ENCODE measurements at places on chromosomes 4 and X. TPM values are rescaled to one million over a fixed set of nuclear protein-coding genes. Genes with fewer than 3 reads are reported as not detected.

Gene AFF2
- total RNA-seq: 2.2 TPM

Gene DHRSX
- total RNA-seq: 8.2 TPM

Gene UNC5C
- total RNA-seq: 1.2 TPM

- no peaks in the 10 kb centered on the region for H3K36me3 ChIP-seq
- H3K27me3 ChIP-seq: no peaks in the 10 kb centered on the region
- no peaks in the 10 kb centered on the region for H3K4me1 ChIP-seq
- no peak for DNase-seq
- H3K4me3 ChIP-seq: no peak overlapping the region
Observed at GRCh38 chrX:99914635-99915034, 495.4 kb downstream of the PCDH19 start.

GRCh38 chr4:98474408-98474844 is 184.0 kb downstream of the TSPAN5 start:
- no peak for DNase-seq
- H3K27me3 ChIP-seq: no peaks in the 10 kb centered on the region
- H3K27ac ChIP-seq: no peak overlapping the region
- H3K4me3 ChIP-seq: no peak overlapping the region
- no peaks in the 10 kb centered on the region for H3K4me1 ChIP-seq

DNA sequence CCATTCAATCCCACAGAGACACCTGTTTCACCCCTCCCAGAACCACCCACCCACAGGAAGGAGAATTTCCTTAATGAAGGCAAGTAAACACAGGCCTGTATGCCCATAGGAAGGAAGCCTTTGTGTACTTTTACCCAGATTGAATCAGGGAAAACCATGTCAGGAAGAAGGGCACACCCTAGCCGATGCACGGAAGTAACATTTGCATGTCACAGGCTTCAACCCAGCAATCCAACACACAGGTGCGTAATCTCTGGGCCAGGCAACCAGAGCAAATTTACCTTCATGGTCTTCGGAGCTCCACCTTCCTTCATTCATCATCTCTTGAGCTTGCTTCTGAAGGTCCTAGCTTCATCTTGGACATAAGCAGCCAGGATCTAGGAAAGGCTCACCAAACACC is 206.3 kb downstream of the SHROOM3 start:
- no peaks in the 10 kb centered on the region for H3K36me3 ChIP-seq
- peak overlapping the region; percentile 60 for H3K27ac ChIP-seq
- H3K4me3 ChIP-seq: no peak overlapping the region
- DNase-seq: no peak
- peaks cover 27% of the 10 kb centered on the region for H3K4me1 ChIP-seq

DNA sequence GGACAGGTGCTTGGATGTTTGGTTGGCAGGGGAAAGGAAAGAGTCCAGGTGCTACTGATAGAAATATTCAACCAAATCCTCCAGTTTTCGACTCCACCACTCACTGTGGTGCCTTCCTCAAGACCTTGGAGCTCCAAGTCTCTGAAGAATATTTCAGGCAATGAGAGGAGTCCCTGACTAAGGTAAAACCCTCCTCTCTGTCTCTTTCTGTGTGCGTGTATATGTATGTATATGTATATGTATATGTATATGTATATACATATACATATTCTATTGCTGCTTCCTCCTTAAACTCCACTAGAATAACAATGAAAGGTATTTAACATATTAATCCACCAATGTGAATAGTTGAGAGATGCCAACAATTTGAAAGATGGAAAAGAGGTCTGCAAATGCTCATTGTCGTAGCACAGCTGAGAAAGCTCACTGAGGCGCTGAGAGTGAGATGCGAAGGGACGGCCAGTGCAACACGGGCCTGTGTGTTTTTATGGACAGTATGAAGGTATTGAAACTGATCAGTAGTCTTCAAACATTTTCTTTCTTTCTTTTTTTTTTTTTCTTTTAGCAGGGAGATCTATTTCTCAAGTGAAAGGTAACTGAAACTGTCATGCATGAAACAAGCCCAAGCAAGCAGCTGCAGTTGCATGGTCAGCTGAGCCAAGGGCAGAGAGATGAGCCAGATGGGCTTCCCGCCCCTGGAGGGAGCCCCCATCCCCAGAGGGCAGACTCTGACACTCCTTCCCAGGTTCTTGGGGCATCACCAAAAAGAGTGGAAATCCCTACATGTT is 41.1 kb upstream of the HS3ST1 start:
- no peaks in the 10 kb centered on the region for H3K27me3 ChIP-seq
- no peaks in the 10 kb centered on the region for H3K4me1 ChIP-seq
- H3K27ac ChIP-seq: no peak overlapping the region
- no peak overlapping the region for H3K4me3 ChIP-seq
- no peaks in the 10 kb centered on the region for H3K36me3 ChIP-seq

DNA sequence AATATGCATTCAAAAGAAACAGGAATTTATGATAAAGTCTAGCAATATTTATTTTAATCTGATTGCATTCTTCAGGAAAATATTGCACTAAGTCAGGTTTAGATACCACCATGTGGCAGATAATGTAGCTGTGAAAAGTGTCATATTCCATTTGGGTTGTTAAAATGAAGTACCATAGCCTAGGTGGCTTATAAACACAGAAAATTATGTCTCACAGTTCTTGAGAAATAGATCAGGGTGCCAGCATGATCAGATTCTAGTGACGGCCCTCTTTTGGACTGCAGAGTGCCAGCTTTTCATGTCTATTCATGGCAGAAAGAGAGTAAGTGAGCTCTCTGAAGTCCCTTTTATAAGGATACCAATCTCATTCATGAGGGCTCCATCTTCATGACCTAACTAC is 5.6 kb upstream of the ADGRL3 start:
- no peaks in the 10 kb centered on the region for H3K27me3 ChIP-seq
- no peaks in the 10 kb centered on the region for H3K4me1 ChIP-seq
- H3K4me3 ChIP-seq: no peak overlapping the region
- no peak overlapping the region for H3K27ac ChIP-seq
- H3K36me3 ChIP-seq: no peaks in the 10 kb centered on the region

DNA sequence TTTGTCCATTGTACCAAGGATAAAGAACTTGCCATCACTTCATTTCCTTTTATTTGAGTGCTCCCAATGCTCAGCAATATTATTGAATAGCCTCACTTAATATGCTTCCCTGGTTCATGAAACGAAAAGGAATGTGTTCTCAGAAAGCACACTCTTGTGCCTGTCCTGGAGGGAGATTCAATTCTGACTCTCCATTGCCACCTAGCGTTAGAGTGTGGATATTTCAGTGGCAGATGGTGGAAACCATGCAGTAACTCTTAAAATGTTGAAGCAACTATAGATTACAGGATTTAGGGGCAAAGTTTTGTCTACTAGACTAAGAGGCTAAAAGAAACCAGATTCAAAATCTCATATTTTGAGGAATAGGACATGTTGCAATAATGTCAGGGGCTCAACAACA is 36.0 kb downstream of the GAB3 start:
- H3K36me3 ChIP-seq: no peaks in the 10 kb centered on the region
- no peak for DNase-seq
- H3K27ac ChIP-seq: no peak overlapping the region
- no peaks in the 10 kb centered on the region for H3K4me1 ChIP-seq

DNA sequence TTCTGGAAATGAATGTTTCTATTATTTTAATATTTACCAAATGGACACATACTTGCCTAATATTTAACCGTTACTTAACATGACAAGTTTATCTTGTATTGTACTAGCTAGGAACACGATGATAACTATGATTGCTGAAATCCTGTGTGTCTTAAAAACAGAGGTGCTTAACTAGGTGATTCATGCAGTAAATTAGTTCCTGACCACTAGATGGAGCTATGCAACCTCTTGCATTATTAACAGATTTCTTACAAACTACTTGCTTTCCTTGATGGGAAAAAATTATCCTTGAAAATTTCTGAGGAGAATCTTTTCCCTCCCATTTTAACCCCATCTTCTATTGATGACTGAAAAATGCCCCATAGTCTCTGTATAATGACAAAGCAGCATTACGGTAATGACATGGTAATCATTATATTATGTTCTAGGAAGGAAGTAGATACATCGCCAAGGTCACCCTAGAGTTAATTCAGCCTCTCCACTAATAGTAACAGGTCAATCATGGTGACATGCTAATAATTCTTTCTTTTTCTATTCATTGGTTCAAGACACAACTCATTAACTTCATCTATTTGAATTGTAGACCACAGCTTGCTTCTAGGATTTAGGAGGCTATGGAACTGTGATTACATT is 844.2 kb downstream of the RAPGEF2 start:
- H3K27ac ChIP-seq: no peak overlapping the region
- H3K27me3 ChIP-seq: no peaks in the 10 kb centered on the region
- no peak for DNase-seq
- H3K4me1 ChIP-seq: no peaks in the 10 kb centered on the region

GRCh38 chr4:113411496-113411938 is 350.0 kb downstream of the CAMK2D start:
- DNase-seq: no peak
- no peak overlapping the region for H3K27ac ChIP-seq
- no peaks in the 10 kb centered on the region for H3K27me3 ChIP-seq
- no peaks in the 10 kb centered on the region for H3K36me3 ChIP-seq
- H3K4me1 ChIP-seq: peaks cover 4% of the 10 kb centered on the region
- no peak overlapping the region for H3K4me3 ChIP-seq

GRCh38 chr4:53905941-53906377 is 158.4 kb downstream of the CHIC2 start:
- no peak overlapping the region for H3K27ac ChIP-seq
- peaks cover 2% of the 10 kb centered on the region for H3K27me3 ChIP-seq
- H3K4me3 ChIP-seq: peak overlapping the region; percentile 39
- peaks cover 33% of the 10 kb centered on the region for H3K4me1 ChIP-seq

DNA sequence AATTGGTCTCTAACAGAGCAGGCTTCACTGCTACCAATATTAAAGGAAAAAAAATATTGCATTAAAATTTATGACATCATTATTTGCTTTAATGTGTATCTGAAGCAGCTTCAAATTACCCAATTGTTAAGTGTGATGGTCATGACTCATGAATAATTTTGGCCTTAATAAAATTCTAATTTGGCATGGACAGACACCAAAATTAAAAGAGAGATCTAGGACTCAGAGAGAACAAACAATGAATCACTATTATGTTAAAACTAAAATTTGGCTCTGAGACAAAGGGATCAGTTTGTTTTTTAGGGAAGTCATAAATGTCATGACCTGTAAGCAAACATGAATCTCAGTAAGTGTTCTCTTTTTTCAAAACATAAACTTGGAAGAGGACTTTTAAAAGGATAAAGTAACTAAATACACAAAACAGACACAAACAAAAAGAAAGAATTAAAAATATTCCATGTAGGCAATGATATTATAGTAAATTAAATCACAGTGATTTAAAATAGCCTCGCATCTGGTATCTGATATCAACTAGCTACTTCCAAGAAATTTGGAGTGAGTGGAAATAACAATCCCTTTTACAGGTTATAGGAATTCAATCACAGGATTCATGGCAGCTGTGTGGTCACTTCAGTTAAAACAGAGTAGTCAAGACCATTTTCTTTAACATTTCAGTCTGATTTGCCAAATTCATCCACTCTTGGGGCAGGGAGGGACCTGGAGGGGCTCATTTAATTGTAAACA is 11.6 kb downstream of the VEGFC start:
- peaks cover 26% of the 10 kb centered on the region for H3K4me1 ChIP-seq
- no peaks in the 10 kb centered on the region for H3K36me3 ChIP-seq
- no peaks in the 10 kb centered on the region for H3K27me3 ChIP-seq
- no peak for DNase-seq

GRCh38 chrX:50168241-50168687 is 32.5 kb downstream of the AKAP4 start:
- no peaks in the 10 kb centered on the region for H3K36me3 ChIP-seq
- H3K27me3 ChIP-seq: no peaks in the 10 kb centered on the region
- no peak overlapping the region for H3K4me3 ChIP-seq
- no peak for DNase-seq

GRCh38 chrX:134520860-134521390 is 61.0 kb downstream of the HPRT1 start:
- H3K27me3 ChIP-seq: no peaks in the 10 kb centered on the region
- no peaks in the 10 kb centered on the region for H3K36me3 ChIP-seq
- no peak overlapping the region for H3K27ac ChIP-seq
- H3K4me3 ChIP-seq: no peak overlapping the region
- H3K4me1 ChIP-seq: no peaks in the 10 kb centered on the region

- no peak for DNase-seq
- no peak overlapping the region for H3K27ac ChIP-seq
- H3K4me1 ChIP-seq: peaks cover 24% of the 10 kb centered on the region
- H3K27me3 ChIP-seq: no peaks in the 10 kb centered on the region
- peaks cover 4% of the 10 kb centered on the region for H3K36me3 ChIP-seq
- H3K4me3 ChIP-seq: no peak overlapping the region
Observed at GRCh38 chr4:39718366-39719323, 20.7 kb downstream of the UBE2K start.

DNA sequence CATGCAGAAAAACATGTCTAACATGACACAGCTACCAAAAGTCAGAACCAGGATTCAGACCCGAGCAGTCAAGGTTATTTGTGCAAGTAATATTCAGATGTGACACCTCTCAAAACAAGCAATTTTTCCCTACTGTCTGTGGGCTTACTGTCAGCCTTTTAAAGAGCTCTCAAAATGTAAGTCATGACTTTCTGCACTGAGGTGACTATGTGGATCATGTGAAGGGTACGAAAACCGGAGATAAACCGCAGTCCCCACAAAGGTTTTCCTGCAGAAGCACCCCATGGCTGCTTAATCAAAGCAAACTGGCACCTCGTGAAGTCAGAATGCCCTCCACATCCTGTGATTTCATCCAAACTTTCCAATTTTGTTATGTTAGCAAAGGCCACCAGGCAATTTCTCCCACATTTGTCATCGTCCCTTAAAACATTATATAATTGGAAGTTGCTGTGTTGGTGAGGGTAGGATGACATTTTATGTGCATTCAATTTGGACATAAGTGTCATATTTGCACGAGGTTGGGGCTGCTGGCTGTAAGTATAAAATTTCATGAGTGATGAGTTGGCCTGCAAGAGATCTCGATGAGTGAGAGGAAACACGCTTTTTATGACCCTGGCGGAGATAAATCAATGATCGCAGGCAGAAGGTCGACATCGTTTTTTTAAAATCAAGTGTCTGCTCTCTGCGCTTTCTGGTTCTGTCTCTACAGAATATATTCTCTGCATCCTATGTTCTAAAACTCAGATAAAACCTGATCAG is 161.2 kb downstream of the STK32B start:
- no peak overlapping the region for H3K27ac ChIP-seq
- no peaks in the 10 kb centered on the region for H3K4me1 ChIP-seq

DNA sequence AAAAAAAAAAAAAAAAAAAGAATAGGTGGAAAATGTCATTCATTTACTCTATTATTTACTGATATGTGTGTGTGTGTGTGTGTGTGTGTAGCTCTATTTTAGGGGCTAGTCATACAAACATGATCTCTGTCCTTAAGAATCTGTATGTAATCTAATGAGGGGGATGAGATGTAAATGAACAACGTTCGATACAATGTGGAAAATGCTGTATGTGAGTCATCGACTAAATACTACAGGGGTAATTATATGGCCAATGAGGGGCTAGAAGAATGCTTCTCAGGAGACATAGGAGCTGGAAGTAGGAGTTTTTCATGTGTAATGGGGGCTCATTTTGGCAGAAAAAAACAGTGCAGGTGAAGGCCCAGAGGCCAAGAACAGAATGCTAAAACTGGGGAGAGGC is 41.9 kb downstream of the LEF1 start:
- DNase-seq: no peak
- no peak overlapping the region for H3K4me3 ChIP-seq
- no peaks in the 10 kb centered on the region for H3K27me3 ChIP-seq
- no peak overlapping the region for H3K27ac ChIP-seq
